ENCODE measurements at places on chromosomes 3 and 15. TPM values are rescaled to one million over a fixed set of nuclear protein-coding genes. Genes with fewer than 3 reads are reported as not detected.

LRTM1 gene
- total RNA-seq: not detected

DNA sequence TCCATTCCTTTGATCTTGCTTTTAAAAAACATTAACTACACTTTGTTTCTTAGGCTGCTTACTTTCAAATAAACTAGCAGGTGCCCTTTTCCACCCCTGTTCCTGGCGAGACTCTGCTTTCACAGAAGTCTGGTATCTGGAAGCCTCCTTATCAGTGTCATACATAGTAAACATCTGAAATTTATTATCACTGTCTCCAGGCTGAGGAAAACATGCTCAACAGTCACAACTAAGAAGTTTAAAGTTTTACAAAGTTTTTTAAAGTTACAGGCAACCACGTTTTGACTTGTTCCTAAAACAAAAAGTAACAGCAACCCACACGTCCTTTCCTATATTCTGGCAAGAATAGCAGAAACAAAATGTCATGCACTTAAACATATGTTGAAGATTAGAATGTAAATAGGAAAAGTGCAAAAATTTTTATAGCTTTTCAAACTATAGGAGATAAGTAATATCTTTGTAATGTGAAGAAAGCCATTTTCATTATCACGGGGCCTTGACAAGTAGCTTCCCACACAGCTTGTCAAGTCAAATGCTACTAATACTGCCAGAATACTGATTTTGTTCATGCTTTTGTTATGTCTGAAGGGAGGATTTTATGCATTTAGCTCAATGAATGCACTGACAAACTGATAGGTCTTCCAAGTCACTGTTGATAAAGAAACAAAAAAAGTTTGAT lies 275.2 kb upstream of the KCNMB2 start:
- no peak for DNase-seq

RAF1 gene
- 85.0 TPM for total RNA-seq

DNA sequence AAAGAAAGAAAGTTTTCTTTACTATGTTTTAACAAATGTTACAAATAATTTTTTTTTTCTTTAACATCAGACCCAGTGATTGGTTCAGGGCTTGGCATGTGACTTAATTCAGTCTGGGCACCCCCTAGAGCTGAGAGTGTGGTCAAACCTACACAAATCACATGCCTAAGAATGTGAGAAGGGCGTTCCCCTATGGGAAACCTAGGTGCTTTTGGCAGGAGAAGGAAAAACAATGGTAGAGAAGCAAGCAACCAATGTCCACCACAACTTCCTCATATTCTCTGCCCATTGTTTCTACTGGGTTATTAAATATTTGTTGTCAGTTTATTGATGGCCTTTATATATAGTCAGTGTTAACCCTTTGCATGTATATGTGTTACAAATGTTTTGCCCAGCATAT lies 21.4 kb upstream of the PIAS1 start:
- no peak for DNase-seq

GRCh38 chr3:126064627-126065258 lies 19.2 kb downstream of the SLC41A3 start:
- no peak for DNase-seq

RAB11A gene
- 224 TPM for total RNA-seq

IL17RB gene
- 5.6 TPM for total RNA-seq

GRCh38 chr15:66169023-66169422 lies 84.5 kb downstream of the MEGF11 start:
- DNase-seq: no peak

AADACL2 gene
- total RNA-seq: not detected

OR4M2 gene
- not detected for total RNA-seq

MME gene
- 23.7 TPM for total RNA-seq

STARD9 gene
- 5.7 TPM for total RNA-seq

- no peak for DNase-seq
These were observed 79.4 kb downstream of the TM4SF4 start for GRCh38 chr3:149553781-149554451.

- DNase-seq: no peak
These were observed 145.6 kb downstream of the NSMCE3 start for GRCh38 chr15:29123991-29124390.

ELP6 gene
- total RNA-seq: 65.4 TPM

SLC9A9 gene
- 1.2 TPM for total RNA-seq

KLHL40 gene
- total RNA-seq: not detected

DNA sequence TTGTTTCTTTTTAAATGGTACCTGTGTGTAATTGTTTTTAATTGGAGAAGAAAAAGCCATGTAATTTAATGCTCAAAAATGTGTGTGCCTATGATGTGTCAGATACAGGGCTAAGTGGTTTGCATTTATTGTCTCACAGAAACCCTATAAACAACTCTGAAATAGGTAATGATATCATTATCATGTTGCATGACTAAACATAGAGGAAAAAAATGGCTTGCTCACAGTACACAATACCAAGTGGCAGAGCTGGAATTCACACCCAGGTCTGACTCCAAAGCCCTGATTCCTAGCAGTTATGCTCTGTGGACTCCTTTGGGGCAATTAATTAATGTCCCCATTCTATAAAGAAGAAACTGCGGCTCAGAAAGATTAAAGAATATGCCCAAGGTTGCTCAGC lies 237.4 kb upstream of the TRIM42 start:
- no peak for DNase-seq

HDC gene
- total RNA-seq: not detected

PTPN23 gene
- 53.5 TPM for total RNA-seq

SERINC4 gene
- 0.16 TPM for total RNA-seq

DNA sequence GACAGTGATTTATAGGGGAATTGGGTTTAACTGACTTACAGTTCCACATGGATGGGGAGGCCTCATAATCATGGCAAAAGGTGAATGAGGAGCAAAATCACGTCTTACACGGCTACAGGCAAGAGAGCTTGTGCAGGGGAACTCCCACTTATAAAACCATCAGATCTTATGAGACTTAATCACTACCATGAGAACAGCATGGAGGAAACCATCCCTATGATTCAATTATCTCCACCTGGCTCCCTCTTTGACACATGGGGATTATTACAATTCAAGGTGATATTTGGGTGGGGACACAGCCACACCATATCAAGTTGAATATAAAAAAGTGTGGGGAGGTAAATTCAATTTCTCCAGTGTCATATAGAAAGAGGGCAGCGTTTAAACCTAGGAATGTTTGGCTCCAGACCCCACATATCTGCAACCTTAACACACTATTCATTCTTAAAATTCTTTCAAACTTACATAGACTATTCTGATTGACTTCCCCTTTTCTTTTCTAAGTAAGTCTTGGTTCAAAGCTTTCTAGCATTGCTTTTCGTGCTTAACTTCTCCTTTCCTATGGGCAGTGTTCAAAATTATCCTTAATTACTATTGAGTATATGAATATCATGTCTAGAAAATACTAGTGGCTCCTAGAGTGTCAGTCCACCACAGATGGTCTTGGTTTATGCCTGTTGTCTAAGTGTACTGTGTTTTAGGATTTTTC lies 446.7 kb upstream of the GBE1 start:
- no peak for DNase-seq

GRCh38 chr15:75750261-75751050 lies 37.8 kb upstream of the CSPG4 start:
- no peak for DNase-seq

- no peak for DNase-seq
These were observed 193.4 kb upstream of the LINGO1 start for GRCh38 chr15:77826006-77826695.

DNA sequence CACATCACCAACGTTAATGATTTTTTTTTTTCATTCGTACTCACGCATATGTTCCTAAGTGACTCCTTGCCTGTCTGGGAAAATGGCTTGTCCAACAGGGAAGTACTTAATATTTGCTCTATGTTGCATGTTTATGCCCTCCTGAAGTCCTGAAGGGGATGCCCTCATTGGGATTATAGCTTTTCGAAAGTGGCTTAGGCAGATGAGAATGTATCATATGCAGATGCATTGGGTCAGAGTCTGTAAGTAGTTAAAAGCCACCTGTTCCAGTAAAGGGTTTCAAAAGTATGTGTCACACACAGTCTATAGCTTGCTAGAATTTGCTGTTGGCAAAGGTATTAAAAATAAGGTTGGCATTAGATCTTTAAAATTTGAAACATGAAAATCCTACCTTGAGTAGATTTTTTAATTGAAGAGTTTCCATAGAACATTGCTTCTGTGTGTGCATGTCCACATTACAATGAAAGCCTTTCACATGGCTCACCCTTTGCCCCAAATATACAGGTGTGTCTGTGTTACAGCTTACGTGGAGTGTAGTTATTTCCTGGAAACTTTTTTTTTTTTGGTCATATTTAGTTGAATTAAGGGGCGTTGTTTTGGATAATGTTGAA lies 2.1 kb downstream of the ABHD17C start:
- DNase-seq: no peak

GUCA1C gene
- not detected for total RNA-seq

- no peak for DNase-seq
These were observed 15.8 kb downstream of the CSPG4 start for GRCh38 chr15:75696854-75697259.

PTPRG gene
- 119 TPM for total RNA-seq

GRCh38 chr3:178771511-178771910 lies 235.3 kb downstream of the KCNMB2 start:
- DNase-seq: no peak

CNTN3 gene
- 0.17 TPM for total RNA-seq

DNA sequence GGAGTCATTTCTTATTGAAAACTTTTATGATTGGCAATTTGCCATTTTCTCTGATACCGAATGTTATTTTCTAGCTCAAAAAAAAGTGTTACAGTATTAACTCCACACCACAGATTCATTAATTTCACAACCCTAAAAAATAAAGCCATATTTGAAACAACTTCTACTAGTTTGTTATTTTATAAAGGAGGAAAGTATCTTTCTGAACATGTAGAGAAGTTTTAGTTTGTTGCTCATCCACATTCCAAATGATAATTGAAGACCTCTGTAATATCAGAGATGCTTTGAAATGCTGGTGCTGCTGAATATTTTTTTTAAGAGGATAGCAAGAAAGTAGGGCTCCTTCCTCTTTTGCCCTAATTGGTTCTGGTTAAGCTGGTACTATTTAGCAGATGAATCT lies 1.9 kb downstream of the VGLL3 start:
- DNase-seq: no peak

DNA sequence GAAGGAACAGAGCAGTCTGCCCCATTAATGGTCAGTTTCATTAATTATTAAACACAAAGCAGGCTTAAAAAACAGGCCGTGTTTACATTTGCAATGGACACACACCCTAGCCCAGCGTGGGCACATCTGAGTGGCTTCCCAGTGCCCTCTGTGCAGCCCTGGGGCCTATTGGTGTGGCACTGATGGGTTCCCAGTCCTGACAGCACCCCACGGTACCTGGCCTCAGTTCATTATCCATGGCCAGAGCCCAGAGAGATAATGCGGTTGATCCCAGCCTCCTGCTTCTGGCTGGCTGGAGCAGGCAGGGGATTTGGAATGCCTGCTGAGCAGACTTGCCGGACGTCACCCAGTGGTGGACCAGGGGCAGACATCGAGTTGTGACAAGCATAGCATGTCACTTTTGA lies 110.5 kb upstream of the ABHD17C start:
- no peak for DNase-seq

SNX22 gene
- 6.1 TPM for total RNA-seq

PSTPIP1 gene
- 1.3 TPM for total RNA-seq

DNA sequence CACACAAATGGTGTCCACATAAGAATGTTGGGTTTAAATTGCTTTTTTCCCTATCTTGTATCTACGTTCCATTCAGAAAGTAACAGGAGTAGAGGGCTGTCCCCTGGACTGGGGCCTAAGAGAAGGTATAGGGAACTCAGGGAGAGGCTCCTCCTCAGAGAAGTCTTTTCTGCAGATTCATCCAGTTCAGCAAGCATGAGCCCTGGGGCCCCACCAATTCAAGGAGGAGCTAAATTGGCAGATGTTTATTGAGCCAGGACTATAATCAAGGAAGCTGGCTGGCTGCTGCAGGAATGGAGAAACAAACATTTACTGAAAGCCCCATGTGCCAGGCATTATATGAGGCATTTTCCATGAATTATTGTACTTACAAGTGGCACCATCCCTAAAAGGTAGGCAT lies 22.1 kb upstream of the LARS2 start:
- no peak for DNase-seq

- DNase-seq: no peak
These were observed 20.0 kb downstream of the BOC start for GRCh38 chr3:113231391-113231790.

GNAT1 gene
- total RNA-seq: 0.13 TPM

DGKG gene
- total RNA-seq: 0.92 TPM

SPPL2A gene
- 33.2 TPM for total RNA-seq

RTP1 gene
- total RNA-seq: 5.6 TPM

- DNase-seq: no peak
These were observed 1055.4 kb downstream of the TBL1XR1 start for GRCh38 chr3:176141837-176142236.

All from WTC11 (cell line).